ENCODE measurements at places on chromosomes 12 and 14.

DNA sequence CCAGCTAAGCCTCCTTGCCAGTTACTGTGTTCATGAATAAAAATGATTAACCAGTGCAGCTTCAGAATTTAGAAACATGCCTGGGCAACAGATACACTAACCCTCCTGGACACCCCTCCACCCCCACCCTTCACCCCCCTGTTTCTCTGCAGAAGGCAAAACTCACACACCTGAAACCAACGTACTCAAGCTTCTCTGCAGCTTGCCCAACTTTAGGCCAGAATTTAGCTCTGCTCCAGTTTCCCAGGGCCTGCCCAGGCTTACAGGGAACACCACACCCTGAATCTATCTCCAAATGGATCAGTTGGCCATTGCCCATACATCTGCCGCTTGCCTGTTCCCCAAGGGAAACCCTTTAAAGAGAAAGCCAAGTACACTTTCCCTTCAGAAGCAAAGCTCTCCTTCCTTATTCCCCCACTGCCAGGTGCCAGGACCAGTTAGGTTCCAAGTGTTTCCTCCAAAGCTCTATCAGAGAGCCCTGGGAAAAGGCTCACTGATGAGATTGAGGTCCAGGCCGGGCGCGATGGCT is 1.8 kb upstream of the SPPL3 start:
- DNase-seq = no peak

DNA sequence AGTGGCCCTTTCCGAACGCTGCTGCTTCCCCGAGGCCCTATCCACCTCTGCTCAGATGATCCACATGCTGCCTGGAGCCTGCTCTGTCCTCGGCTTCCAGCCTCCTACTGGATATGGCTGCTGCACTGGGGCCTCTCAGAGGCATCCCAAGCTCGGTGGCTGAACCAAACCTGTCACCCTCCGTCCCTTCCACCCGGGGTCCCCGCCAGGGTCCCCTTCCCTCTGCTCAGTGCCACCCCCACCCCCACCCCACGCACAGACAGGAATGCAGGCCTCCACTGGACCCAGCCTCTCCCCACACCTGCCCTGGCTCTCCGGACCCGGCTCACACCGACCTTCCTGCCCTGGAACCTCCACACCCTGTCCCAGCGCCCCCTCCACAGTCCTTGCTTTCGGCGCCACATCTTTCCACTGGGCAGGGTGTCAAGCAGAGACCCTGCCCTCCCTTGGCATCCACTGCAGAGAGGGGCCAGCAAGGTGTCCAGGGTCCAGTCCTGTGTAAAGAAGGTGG is 6.1 kb downstream of the CEP170B start:
- no peak for DNase-seq

DNA sequence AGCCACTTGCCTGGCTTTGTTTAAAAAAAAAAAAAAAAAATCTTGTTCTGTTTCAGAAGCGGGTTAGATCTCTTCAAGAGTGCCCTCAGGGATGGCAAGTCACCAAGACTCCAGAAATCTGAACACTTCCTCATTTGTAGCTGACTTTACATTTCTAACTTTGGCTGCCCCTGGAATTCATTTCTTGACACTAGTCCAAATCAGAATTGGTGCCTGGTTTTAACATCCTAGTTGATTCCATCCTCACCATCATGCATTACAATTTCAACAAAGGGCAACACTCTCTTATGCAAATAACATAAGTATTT is 295.5 kb downstream of the RMST start:
- no peak for DNase-seq

DNA sequence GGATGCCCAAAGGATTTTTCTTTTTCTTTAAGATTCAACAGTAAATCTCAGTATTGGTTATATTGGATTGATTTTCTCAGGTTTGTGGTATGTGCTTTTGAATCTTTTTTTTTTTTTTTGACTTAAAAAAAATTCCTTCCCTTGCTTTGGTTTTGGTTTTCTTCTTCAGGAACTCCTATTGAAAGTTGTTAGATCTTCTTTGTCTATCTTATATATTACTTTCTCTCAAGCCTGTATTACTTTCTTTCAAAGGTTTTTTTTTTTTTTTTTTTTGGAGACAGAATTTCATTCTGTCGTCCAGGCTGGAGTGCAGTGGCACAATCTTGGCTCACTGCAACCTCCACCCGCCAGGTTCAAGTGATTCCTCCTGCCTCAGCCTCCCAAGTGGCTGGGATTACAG is 21.9 kb downstream of the PPP4R4 start:
- DNase-seq = no peak

GRCh38 chr14:59251811-59252771 is 63.6 kb downstream of the DAAM1 start:
- no peak for DNase-seq

Measured in hypothalamus (tissue), 51 donors.